ENCODE measurements at places on chromosomes 6 and 20.

- DNase-seq, result no peak
Measured at GRCh38 chr6:11462742-11463397, 74.7 kb upstream of the TMEM170B start.

DNA sequence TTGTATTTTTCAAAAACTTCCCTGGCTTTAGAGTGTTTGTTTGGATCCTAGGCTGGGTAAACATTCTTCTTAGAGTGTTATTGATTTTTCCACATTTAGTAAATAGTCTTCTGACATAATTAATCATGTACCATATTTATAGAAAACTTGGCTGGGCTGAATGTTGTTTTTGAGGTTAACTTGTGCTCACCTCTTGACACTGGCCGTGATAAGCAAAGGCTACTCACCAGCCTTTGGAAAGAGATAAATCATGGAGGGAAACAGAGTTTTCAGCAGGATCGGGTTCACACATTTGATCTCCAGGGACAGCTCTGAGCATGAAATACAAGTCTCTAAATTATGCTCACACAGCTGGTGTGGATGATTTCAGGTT is 6.2 kb upstream of the CD93 start:
- no peak for DNase-seq

DNA sequence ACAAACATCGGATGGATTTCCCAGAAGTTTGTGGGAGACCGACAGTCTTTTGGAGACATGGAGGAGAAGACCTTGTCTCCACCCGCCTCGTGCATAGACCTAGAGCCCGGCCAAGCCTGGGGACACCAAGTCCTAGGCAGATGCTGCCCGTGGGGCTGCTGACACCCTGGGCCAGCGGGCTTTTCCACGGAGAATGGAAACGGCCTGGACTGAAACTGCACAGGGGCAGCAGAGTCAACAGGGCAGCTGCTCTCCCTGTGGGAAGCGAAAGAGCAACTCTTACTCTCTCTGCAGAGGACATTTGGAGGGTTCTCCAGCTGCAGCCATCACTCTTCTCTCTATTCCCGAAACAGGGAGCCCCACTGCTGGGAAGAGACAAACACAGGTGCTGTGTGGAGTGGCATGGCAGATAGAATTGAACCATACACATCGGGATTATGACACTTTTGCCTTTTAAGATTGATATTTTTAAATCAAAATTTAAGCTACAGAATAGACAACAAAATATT is 401.2 kb downstream of the THBS2 start:
- no peak for DNase-seq

DNA sequence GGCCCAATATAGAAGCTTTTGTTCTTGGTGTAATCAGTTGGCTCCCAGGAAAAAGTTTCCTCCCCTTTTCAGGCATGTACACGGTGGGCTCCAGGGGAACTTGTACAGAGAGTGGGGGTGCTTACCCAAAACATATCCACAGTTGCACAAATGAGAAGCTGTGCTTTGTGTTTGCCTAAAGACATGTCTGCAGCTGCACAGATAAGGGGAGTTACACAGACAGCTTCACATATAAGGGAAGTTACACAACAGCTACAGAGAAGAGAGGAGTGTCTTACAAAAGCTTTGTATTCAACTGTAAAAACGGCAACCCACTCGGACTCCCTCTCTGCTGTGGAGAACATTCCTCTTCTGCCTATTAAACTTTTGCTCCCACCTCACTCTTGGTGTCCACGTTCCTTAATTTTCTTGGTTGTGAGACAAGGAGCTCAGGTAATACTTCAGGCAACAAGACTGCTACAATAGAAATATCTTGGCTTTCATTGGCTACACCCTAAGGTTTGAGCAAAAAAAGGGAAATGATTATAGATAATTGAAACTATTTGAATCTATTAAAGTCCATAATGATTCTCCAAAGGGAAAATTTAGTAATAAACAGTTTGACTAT is 7.4 kb upstream of the PNRC1 start:
- DNase-seq, result no peak

DNA sequence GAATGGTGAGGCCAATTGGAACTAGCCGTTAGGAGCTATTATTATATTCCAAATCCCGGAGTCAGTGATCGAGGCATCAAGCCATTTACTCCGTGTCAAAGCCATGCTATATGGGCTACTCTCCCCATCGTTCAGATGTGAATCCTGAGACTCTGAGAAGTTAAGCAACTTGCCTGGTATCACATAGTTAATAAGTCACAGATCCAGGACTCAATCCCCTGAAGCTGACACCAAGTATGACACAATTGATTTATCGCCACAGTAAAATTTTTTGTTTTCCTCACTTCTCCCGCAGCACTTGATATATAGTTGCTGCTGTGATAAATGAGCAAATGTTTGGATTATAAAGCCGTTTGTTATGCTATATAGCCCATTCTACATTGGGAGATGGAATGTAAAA is 50.8 kb upstream of the TSHZ2 start:
- no peak for DNase-seq

DNA sequence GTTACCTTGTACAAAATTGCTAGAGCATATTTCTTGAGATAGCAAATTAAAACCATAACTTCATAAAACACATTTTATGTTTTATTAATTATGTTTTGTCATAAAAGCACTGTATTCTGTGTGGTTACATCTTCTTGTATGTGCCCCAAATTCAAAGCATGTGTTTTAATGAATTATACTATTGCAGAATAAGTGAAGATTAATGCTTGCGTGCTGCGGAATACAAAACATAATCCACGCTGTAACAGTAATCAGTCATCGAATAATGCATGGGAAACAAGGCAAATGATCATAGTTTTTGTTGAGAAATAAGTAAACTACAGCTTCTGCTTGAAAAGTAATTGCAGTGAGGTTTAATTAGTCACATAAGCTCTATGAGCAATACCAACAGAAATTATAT is 459.2 kb upstream of the SOX4 start:
- DNase-seq, result no peak

GRCh38 chr6:140061110-140062042 is 686.9 kb upstream of the CITED2 start:
- DNase-seq, result no peak

GRCh38 chr6:2480267-2480966 is 235.0 kb upstream of the GMDS start:
- no peak for DNase-seq

DNA sequence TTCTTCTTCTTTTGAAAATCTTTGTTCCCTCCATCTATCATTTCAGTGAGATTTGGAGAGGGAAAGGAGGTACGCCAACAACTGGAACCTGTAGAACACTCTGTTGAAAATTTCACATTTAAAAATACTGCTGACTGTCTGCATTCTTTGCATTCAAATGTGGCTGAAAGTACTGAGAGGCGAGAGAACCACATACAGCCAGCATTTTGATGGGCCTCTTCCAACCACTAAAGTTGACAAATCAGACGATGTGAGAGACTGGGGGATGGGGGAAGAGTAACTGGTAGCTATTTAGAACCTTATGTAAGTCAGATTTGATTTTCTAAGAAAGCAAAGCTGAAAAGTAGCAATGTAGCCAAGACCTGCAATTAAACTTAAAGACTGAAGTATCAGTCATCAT is 77.5 kb downstream of the FKBP5 start:
- no peak for DNase-seq

DNA sequence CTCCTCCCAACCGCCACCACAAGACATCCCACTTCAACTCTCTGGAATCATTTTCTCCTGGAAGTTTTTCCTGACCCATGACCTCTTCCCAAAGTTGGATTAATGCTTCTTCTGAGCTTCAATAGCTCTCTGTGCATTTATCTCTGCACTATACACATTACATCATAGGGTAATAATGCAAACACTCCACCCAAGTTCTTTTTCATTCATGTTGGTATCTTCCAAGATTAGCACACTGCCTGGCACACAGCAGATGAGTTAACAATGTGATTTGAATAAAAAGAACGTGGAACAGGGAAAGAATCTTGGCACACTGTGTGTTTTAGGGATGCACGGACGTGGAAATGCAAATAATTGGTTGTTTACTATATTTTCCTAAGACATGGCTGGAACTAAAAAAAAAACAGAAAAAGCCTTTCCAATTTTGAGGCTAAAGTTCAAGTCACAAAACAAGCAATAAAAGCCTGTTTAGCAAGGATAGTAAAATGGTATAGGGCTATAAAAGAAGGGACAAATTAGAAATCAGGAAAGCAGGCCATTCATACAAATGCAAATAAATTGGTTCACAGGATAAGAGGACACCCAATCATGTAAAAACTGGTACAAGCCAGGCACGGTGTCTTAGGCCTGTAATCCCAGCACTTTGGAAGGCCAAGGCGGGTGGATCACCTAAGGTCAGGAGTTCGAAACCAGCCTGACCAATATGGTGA is 1.6 kb upstream of the FAM135A start:
- no peak for DNase-seq

DNA sequence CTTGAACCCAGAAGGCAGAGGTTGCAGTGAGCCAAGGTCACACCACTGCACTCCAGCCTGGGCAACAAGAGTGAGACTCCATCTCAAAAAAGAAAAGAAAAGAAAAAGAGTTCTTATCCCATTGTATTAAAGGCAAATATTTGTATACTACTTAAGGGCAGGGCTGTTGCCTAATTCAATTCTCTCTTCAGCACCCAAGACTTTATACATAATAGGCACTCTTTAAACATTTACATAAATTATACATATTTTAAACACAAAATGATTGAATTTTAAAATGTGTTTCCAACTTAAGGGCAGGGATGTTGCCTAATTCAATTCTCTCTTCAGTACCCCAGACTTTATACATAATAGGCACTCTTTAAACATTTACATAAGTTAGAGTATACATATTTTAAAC is 424.3 kb upstream of the ARID1B start:
- DNase-seq, result no peak

DNA sequence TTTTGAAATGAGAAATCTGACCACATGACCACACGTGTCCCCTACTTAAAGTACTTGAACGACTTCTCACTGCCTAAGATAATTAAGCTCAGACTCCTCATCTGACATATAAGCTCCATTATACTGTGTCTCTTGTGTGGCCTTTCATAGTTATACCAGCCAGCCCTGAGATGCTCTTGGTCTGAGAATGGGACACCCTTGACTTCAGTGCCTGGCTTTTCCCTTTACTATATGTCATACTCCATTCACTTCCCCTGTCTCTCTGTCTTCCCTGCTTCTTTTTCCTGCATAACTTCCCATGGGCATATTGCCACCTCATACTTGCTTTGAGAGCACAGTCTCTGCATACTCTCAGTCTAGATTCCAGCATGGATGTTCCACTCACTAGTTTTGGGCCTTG is 53.4 kb upstream of the TINAG start:
- no peak for DNase-seq

DNA sequence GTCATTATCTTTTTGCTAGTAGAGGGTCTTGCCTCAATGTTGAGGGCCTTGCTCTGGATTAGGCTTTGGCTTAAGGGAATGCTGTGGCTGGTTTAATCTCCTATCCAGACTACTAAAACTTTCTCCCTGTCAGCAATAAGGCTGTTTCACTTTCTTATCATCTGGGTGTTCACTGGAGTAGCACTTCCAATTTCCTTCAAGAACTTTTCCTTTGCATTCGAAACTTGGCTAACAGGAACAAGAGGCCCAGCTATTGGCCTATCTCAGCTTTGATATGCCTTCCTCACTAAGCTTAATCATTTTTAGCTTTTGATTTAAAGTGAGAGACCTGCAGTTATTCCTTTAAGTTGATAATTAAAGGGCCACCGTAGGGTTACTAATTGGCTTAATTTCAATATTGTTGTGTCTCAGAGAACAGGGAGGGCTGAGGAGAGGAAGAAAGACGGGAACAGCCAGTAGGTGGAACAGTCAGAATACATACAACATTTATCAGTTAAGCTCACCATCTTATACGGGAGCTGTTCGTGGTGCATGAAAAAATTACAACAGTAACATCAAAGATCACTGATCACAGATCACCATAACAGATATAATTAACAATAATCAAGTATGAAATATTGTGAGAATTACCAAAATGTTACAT is 186.7 kb downstream of the PTPRK start:
- no peak for DNase-seq

GRCh38 chr6:153856929-153857376 is 182.1 kb upstream of the OPRM1 start:
- DNase-seq, result no peak

DNA sequence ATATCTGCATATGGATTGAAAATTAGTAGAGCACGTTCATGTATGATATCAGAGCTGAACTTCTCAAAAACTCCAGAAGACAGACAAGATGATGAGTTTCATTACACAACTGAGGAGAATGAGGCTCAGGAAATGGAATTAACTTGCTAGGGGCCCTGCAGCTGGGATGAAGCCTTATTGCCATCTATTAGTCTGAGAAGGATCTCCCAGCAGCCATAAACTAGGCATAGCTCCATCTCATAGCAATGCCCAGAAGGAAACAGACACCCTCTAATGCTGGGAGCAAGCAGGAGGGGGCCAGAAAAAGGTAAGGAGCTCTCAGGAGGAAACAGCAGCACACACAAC is 18.0 kb downstream of the TFEB start:
- DNase-seq, result no peak

DNA sequence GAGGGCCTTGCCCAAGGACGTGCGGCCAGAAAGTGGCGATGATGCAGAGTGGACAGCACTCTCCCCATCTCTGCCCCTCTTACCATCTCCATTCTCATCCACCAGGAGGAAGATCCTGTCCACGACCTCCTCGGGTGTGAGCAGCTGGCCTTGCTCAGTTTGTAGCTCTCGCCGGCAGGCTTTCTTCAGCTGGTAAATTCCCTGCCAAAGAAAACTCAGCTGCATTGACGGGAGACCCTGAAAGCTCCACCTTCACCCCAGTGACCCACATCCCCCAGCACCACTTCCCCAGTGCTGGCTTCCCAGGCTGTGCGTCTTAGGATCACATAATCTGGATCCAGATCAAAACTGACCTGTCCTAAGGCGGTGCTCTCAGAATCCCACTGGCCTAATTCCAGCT is 9.2 kb downstream of the GUCA1B start:
- no peak for DNase-seq

- no peak for DNase-seq
Measured at GRCh38 chr6:44192428-44193041, 24.2 kb upstream of the MYMX start.

DNA sequence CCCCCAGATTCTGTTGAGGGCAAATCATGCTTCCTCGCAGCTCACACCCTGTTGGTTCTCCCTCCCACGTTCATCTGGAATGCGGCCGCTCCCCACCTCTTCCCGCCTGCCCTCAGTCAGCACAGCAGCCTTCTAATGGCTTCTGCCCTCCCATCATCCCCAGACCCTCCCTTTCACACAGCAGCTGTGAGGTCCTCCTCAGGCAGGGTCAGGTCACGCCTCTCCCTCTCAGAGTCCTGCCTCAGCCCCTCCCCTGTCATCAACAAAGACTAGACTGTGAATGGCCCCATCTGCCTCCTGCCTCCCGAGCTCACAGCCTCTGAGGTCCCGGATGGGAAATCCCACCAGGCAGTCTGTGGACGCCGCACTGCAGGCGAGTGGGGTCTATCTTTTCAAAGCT is 7.9 kb upstream of the BHLHE23 start:
- no peak for DNase-seq
